ENCODE measurements at places on chromosomes 11 and 22.

GRCh38 chr22:39463931-39464390 is 7.1 kb downstream of the MGAT3 start:
- DNase-seq: no peak

DNA sequence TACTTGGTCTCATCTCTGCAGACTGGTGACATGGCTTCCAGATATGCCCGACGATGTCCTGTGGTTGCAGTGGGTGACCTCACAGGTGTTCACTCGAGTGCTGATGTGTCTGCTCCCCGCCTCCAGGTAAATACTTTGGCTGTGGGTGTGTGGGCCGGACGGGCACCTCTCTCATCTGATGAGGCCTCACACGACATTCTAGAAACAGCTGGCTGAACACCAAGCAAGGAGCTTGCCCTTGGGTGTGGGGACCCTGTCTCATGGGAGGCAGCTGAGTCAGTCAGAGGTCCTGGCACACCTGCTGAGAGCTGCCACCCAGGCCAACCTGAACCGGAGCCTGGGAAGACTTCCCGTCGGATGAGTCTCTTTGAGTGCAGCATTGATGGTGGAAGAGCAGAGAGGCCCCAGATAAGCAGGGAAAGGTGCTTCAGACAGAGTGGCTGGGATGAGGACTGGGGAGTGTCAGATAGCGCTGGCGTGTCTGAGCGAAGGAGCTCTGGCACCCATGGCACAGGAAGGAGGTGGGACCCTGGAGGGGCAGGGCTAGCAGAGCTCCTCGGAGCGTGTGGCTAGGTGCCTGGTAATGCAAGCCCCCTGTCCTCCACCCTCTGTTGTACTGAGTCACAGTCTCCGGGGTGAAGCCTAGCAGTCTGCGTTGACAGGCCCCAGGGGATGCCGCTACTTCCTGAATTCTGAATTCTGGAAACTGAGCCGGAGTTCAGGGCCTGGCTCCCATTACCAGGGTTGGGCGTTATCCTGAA is 10.4 kb upstream of the SAMM50 start:
- DNase-seq: no peak

- peak; percentile 56 for DNase-seq
Measured at GRCh38 chr11:64449381-64450167, 90.6 kb downstream of the RPS6KA4 start.

- DNase-seq: no peak
Measured at GRCh38 chr11:26951809-26952515, 42.0 kb upstream of the FIBIN start.

- DNase-seq: no peak
Measured at GRCh38 chr11:2924381-2924780, 4.8 kb downstream of the PHLDA2 start.

DNA sequence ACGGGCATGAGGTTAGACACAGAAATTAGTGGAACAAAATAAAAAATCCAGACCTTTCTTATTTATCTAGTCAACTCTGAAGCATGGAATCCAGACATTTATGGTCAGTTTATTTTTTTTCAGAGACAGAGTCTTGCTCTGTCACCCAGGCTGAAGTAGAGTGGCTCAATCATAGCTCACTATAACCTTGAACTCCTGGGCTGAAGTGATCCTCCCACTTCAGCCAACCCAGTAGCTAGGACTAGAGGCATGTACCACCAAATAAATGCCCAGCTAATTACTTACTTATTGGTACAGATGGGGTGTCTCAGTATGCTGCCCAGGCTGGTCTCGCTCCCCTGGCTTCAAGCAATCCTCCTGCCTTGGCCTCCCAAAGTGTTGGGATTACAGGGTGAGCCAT is 8.7 kb downstream of the NPAT start:
- no peak for DNase-seq

GRCh38 chr22:37933711-37934376 is 19.6 kb downstream of the C22orf23 start:
- DNase-seq: peak; percentile 58

GRCh38 chr11:68818181-68818580 is 23.5 kb downstream of the CPT1A start:
- no peak for DNase-seq

DNA sequence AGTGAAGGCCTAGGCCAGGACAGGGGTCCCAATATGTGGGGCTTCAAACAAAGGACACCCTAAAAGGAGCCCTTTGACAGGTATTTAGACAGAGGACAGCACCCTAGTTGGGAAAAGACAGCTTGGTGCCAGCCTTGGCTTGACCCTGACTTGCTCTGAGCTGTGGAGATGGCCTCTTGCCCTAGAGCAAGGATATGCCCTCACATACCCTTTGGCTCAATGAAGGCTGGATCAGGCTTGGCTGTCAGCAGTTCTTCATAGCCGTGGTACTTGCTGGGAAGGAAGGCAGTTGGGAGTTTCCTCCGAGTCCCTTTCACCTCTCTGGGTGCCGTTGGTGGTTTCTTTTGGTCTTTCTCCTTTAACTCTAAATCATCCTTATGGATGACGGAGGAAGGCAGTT is 96.2 kb downstream of the RNF169 start:
- no peak for DNase-seq
